ENCODE measurements at places on chromosomes 5 and 9.
A peak's percentile ranks its signal among the peaks of the same experiment; 100 is the strongest.

DNA sequence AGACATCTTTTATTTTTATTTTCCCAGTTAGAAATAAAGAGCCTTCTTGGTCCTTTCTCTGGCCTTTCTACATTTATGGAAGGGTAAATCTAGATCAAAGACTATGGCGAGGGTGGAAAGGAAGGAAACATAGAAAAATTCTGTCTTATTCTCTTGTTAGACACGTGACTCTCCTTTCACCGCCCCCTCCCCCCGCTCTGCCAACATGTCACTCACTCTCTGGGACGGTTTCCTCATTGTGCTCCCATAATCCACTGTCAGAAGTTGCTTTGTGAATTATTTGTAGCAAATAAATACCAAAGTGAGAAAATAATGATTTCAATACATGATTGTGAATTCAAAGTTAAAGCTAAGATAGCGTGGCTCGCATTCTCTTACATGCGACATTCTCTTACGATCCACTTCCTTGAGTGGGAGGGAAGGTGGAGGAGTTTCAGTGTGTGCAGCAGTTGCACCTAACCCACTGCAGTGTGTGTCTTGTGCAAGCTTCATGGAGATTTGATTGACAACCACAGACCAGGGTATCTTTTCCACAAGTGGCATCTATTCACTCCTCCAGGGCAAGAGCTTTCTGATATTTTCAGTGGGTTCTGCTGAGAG is 423.0 kb upstream of the KIF2A start:
- no peak for DNase-seq

DNA sequence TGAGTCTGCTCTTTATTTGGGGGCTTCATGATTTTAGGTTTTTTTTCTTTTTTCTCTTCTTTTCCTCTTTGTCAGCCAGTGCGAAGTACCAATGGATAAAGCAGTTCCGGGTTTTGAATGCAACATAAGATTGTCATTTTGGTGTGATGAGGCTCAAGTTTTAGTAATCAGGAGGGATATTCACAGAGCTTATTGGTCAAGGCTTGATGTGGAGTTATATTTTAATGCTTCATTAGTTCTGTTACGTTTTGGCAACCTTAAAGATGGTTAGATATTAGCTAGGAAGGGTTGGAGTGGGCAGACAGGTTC is 1.4 kb downstream of the PIK3R1 start:
- DNase-seq = no peak

- peak; percentile 33 for DNase-seq
Measured at GRCh38 chr9:36793277-36793676, 220.6 kb downstream of the MELK start.

- DNase-seq = no peak
Measured at GRCh38 chr5:60550311-60550710, 149.7 kb downstream of the DEPDC1B start.

DNA sequence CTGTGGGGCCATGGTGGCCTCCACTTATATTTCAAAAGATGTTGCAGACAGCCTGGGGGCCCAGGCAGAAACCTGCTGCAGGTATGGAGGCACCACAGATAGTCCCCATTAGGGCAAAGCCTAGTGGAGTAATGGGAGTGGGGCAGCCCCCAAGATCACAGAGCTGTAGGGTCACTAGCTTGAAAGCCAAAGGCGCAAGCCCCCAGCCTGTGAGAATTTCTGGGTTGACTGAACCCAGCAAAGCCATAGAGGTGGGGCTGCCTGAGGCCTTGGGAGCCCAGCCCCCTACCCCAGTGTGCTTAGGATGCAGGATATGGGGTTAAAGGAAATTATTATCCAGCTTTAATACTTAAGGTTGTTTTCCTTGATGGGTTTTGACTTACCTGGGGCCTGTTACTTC is 165.3 kb upstream of the FBN2 start:
- DNase-seq = no peak

GRCh38 chr5:132675936-132676689 is 2.3 kb downstream of the IL4 start:
- no peak for DNase-seq
